Activated CD4-positive, alpha-beta T cell treated with anti-CD3 and anti-CD28 coated beads, Interleukin-2, amount 10 ng/mL, durations not matched to agents 7 days and 5 days (primary cell): ENCODE measurements at places on chromosomes 1 and 21. TPM values are rescaled to one million over a fixed set of nuclear protein-coding genes. Genes with fewer than 3 reads are reported as not detected.

The LCE1A gene
- not detected for total RNA-seq

The OR2L2 gene
- total RNA-seq: 0.12 TPM

The CDC20 gene
- total RNA-seq: 176 TPM

The NBPF19 gene
- 40.5 TPM for total RNA-seq

The FCRLB gene
- 0.23 TPM for total RNA-seq

The PLA2G2D gene
- not detected for total RNA-seq

DNA sequence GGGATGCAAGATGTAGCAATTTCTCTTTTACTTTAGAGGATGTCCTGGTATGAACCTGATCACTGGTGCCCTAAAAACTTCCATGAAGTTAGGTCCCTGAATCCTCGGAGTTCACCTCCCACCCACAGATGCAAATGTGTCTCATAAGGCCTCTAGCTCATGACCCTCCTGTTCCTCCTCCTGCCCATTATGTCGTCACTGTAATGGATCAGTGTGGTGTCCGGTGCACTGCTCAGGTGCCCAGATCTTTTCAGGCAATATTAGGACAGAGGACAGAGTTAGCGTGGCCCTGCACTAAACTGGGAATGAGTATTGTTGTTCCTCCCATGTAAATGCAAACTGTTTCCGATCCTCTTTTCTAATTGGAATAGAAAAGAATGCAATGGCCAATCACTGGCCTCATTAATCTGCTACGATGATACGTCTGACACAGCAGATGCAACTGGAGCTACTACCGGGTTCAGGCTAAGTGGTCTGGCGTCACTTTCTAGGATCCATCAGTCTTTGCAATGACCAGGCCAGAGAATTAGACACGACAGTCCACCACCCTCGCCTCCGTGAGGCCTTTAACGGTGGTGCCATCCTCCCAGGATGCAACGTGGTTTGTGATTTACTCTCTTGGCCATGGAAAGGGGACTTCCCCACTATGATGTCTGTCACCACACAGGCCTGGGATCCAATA is 3.4 kb upstream of the COL6A2 start:
- peaks cover 2% of the 10 kb centered on the region for H3K36me3 ChIP-seq
- H3K4me3 ChIP-seq: no peak overlapping the region
- no peak overlapping the region for H3K27ac ChIP-seq

- no peak overlapping the region for H3K4me3 ChIP-seq
- DNase-seq: no peak
Observed at GRCh38 chr1:55428944-55429931, 214.1 kb upstream of the USP24 start.

- H3K27ac ChIP-seq: no peak overlapping the region
- H3K4me3 ChIP-seq: no peak overlapping the region
- no peaks in the 10 kb centered on the region for H3K27me3 ChIP-seq
- no peak for DNase-seq
- peaks cover 9% of the 10 kb centered on the region for H3K4me1 ChIP-seq
Observed at GRCh38 chr21:44288251-44289110, 2.8 kb downstream of the AIRE start.

GRCh38 chr21:17270229-17270628 is 242.6 kb upstream of the CXADR start:
- H3K4me3 ChIP-seq: no peak overlapping the region
- no peaks in the 10 kb centered on the region for H3K36me3 ChIP-seq
- DNase-seq: no peak
- H3K4me1 ChIP-seq: no peaks in the 10 kb centered on the region
- H3K27me3 ChIP-seq: no peaks in the 10 kb centered on the region

DNA sequence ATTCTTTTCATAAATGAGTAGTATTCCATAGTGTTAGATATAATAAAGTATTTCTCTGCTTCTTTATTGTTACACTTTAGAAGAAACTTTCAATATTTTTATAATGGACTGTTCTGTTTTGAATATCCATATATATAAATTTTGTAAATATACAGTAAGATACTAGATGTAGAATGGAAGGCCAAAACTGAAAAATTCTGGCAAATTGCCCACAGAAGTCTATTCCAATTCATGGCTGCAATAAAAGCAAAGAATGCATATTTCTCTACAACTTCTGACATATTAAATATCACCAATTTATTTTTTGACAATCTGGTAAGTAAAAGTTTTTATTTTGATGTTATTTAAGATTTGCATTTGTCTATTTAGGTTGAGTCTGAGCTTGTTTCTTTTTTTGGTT is 532.5 kb downstream of the NCAM2 start:
- H3K4me3 ChIP-seq: no peak overlapping the region
- H3K4me1 ChIP-seq: no peaks in the 10 kb centered on the region
- no peaks in the 10 kb centered on the region for H3K27me3 ChIP-seq

- peaks cover 25% of the 10 kb centered on the region for H3K36me3 ChIP-seq
- peaks cover 20% of the 10 kb centered on the region for H3K4me1 ChIP-seq
- DNase-seq: peak; percentile 31
- no peaks in the 10 kb centered on the region for H3K27me3 ChIP-seq
Observed at GRCh38 chr21:46424621-46425020, 34.1 kb upstream of the DIP2A start.

- no peak overlapping the region for H3K4me3 ChIP-seq
- no peaks in the 10 kb centered on the region for H3K27me3 ChIP-seq
- no peak overlapping the region for H3K27ac ChIP-seq
- no peak for DNase-seq
Observed at GRCh38 chr21:42575111-42575510, 61.5 kb downstream of the SLC37A1 start.

DNA sequence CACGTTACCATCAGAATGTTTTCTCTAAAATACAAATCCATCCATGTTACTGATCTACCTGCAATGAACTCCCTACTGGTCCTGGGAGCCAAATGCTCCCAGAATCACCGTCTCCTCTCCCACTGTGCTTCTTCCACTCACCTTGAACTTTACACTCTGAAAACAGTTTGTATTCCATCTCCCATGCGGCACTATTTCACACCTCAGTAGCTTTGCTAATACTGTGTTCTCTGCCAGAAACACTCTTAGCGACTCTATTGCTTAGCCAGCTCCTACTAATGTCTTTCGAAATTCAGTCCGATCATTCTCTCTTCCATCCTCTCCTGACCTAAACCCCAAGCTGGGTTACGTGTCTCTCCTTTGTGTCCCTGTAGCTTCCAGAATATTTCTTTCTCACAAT is 284.4 kb upstream of the DUSP10 start:
- H3K4me1 ChIP-seq: no peaks in the 10 kb centered on the region
- H3K27ac ChIP-seq: no peak overlapping the region
- DNase-seq: no peak
- no peaks in the 10 kb centered on the region for H3K36me3 ChIP-seq

GRCh38 chr1:29563092-29563491 is 326.8 kb downstream of the PTPRU start:
- no peaks in the 10 kb centered on the region for H3K27me3 ChIP-seq
- H3K27ac ChIP-seq: no peak overlapping the region
- DNase-seq: no peak
- H3K36me3 ChIP-seq: no peaks in the 10 kb centered on the region
- no peak overlapping the region for H3K4me3 ChIP-seq
